ENCODE measurements at places on chromosomes 11 and 22. TPM values are rescaled to one million over a fixed set of nuclear protein-coding genes. Genes with fewer than 3 reads are reported as not detected.

CEP126 gene
- total RNA-seq = 0.89 TPM

OR8H1 gene
- not detected for total RNA-seq

UPK3A gene
- not detected for total RNA-seq

TTC28 gene
- 27.5 TPM for total RNA-seq

NRGN gene
- total RNA-seq = 0.28 TPM

ADORA2A gene
- total RNA-seq = 1.8 TPM

CHADL gene
- total RNA-seq = 3.0 TPM

P2RX6 gene
- total RNA-seq = 4.5 TPM

CALCB gene
- total RNA-seq = not detected

SLC22A6 gene
- total RNA-seq = not detected

SAA1 gene
- total RNA-seq = not detected

H19 gene
- total RNA-seq = 4.6 TPM

CRYBA4 gene
- total RNA-seq = not detected

CXCR5 gene
- not detected for total RNA-seq

ANGPTL5 gene
- not detected for total RNA-seq

ARHGEF17 gene
- total RNA-seq = 72.8 TPM

EMID1 gene
- total RNA-seq = not detected

KIF18A gene
- 12.3 TPM for total RNA-seq

OR2AG1 gene
- total RNA-seq = not detected

SYT12 gene
- total RNA-seq = 0.14 TPM

MYRF gene
- 26.3 TPM for total RNA-seq

SNU13 gene
- 65.6 TPM for total RNA-seq

TEX54 gene
- total RNA-seq = not detected

TLCD5 gene
- total RNA-seq = 15.8 TPM

DBX1 gene
- total RNA-seq = not detected

ZNF214 gene
- total RNA-seq = 2.8 TPM

TSPAN18 gene
- 0.30 TPM for total RNA-seq

TRIM22 gene
- 134 TPM for total RNA-seq

SAA4 gene
- total RNA-seq = not detected

MMP13 gene
- total RNA-seq = not detected

PAX6 gene
- total RNA-seq = not detected

GRM5 gene
- total RNA-seq = 0.05 TPM

CLMP gene
- 111 TPM for total RNA-seq

OR8D1 gene
- not detected for total RNA-seq

DAGLA gene
- 4.4 TPM for total RNA-seq

CCDC15 gene
- total RNA-seq = 1.9 TPM

OR4X1 gene
- total RNA-seq = not detected

Measured in smooth muscle cell of the umbilical artery (primary cell).